ENCODE measurements at places on chromosomes 6 and 20.

- H3K4me1 ChIP-seq = no peaks in the 10 kb centered on the region
- H3K27me3 ChIP-seq = no peaks in the 10 kb centered on the region
- no peaks in the 10 kb centered on the region for H3K36me3 ChIP-seq
- H3K27ac ChIP-seq = no peak overlapping the region
- no peak overlapping the region for H3K4me3 ChIP-seq
Observed at GRCh38 chr6:80276861-80277260, 170.4 kb downstream of the BCKDHB start.

DNA sequence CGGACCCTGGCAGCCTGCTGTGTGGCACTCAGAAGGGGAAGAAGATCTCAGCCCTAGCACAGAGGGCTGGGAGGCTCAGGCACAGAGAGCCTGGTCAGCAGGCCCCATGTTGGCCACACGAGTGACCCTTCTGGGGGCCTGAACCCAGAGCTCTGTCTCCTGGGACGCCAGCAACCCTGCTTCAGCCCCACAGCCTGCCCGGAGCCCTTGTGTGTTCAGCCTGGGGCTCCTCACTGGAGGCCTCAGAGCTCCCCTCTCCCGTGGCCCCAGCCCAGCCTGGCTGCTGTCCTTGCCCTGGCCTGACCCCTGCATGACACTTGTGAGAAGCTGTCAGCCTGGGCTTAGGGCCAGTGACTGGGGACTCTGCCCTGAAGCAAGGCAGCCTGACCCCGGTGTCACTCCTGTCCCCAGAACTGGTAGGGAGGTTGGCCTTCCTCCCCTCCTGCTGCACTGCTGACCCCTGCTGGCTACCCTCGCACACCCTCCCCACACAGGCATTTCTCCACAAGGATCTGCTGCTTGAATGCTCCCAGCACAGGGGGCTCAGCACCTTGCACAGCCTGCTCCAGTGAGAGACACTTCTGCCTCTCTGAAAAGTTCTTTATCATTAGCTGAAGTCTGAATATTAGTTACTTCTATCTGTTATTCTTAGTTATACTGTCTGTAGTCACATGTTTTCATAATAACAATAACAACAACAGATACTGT lies 15.4 kb upstream of the IP6K3 start:
- H3K4me1 ChIP-seq = no peaks in the 10 kb centered on the region
- no peak overlapping the region for H3K27ac ChIP-seq
- DNase-seq = no peak
- no peaks in the 10 kb centered on the region for H3K36me3 ChIP-seq
- no peaks in the 10 kb centered on the region for H3K27me3 ChIP-seq

DNA sequence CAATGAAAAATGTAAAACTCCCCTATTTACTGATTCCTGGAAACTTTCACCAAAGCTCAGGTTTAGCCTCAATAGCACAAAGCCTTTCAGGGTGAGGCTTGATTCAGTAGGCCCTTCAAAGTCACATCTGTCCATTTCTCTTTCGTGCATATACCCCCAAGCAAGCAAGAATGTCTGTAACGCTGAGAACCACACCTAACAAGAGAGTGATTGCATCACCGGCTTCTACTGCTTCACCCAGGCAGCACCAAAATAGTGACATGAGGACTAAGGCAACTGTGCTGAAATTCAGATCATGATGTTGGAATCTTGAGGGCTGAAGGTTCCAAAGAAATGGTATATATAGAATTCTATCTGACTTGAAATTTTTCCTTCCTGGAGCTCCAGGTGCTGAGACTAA lies 26.1 kb downstream of the CGA start:
- DNase-seq = no peak
- no peak overlapping the region for H3K4me3 ChIP-seq
- H3K4me1 ChIP-seq = no peaks in the 10 kb centered on the region
- no peak overlapping the region for H3K27ac ChIP-seq

- no peak overlapping the region for H3K27ac ChIP-seq
- no peak overlapping the region for H3K4me3 ChIP-seq
- H3K27me3 ChIP-seq = no peaks in the 10 kb centered on the region
- no peak for DNase-seq
Observed at GRCh38 chr6:75377386-75377785, 92.8 kb upstream of the TMEM30A start.

DNA sequence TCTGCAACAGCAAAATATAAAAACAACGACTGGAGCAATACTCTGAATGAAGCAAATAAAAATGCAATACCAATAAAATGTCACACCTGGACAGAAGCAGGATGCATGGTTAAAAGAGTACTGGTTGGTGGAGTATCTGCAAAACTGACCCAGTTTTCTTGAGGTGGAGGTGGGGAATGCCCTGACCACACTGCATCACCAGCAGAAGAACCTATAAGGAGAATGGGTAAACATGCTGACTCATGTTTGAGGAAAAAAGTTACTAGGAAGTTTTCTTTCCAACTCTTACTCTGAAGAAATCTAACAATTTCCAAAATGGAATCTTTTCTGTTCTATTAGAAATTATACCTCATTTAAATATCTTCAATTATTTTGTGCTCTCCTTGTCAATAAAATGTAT lies 43.6 kb downstream of the REPS1 start:
- H3K36me3 ChIP-seq = no peaks in the 10 kb centered on the region
- H3K27ac ChIP-seq = no peak overlapping the region
- no peak overlapping the region for H3K4me3 ChIP-seq
- peaks cover 3% of the 10 kb centered on the region for H3K4me1 ChIP-seq
- H3K27me3 ChIP-seq = no peaks in the 10 kb centered on the region
- DNase-seq = no peak

DNA sequence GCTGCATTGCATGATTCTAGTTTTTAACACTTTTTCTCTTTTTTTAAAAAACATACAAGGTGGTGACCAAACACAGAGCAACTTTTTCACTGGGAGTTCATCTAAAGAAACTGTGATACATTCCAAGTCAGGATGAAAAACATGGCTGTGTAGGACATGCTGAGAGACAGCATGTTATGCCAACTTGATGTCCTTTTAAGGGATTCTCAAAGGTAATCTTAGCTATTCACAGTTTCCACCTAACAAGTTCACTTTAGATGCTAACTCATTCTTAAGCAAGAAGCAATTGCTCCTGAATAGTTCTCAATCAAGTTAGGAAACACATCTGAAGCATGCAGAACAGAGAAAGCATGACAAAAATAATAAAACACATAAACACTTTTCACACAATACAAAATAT lies 3.3 kb downstream of the ASCC3 start:
- peaks cover 41% of the 10 kb centered on the region for H3K4me1 ChIP-seq
- no peaks in the 10 kb centered on the region for H3K36me3 ChIP-seq
- no peaks in the 10 kb centered on the region for H3K27me3 ChIP-seq
- H3K4me3 ChIP-seq = no peak overlapping the region
- DNase-seq = no peak
- H3K27ac ChIP-seq = peak overlapping the region; percentile 1

DNA sequence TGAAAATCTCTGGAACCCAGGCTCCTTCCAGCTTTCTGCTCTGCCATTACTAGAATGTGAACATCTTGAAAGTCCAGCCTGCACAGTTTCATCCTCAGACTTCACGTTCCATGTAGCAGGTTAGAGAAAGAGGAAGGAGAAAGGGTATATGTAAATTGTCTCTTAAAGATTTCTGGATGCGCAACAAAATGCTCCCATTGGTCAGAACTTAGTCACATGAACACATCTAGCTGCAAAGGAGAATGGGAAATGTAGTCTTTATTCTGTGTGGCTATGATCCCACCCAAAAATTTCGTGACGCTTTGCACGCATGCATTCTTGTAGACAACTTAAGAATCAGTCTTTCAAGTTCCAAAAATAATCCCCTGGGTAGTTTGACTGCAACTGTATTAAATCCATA lies 46.4 kb upstream of the CHD6 start:
- H3K4me3 ChIP-seq = no peak overlapping the region
- no peaks in the 10 kb centered on the region for H3K27me3 ChIP-seq
- H3K27ac ChIP-seq = no peak overlapping the region
- H3K36me3 ChIP-seq = no peaks in the 10 kb centered on the region
- H3K4me1 ChIP-seq = no peaks in the 10 kb centered on the region

DNA sequence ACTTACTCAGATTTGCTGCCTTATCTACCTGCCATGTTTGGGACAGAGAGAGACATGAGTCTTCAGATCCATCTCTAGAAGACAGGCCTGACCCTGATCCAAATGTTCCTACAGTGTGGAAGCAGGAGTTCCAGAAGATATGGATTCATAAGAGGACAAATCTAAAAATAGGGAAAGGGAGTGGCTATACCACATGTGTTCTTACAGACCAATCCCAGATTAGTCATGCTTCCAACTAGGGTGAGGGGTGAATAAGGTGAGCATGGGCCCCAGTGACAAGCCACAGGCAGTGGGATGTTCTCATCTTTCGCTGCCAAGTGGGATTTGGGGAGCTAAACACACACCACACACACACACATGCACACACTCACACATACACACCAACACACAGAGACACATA lies 670.7 kb upstream of the CITED2 start:
- H3K4me3 ChIP-seq = no peak overlapping the region
- no peak for DNase-seq
- no peaks in the 10 kb centered on the region for H3K27me3 ChIP-seq
- H3K36me3 ChIP-seq = no peaks in the 10 kb centered on the region

GRCh38 chr20:52096117-52096516 lies 95.5 kb downstream of the ZFP64 start:
- H3K36me3 ChIP-seq = no peaks in the 10 kb centered on the region
- no peaks in the 10 kb centered on the region for H3K4me1 ChIP-seq
- H3K4me3 ChIP-seq = no peak overlapping the region
- no peak for DNase-seq

DNA sequence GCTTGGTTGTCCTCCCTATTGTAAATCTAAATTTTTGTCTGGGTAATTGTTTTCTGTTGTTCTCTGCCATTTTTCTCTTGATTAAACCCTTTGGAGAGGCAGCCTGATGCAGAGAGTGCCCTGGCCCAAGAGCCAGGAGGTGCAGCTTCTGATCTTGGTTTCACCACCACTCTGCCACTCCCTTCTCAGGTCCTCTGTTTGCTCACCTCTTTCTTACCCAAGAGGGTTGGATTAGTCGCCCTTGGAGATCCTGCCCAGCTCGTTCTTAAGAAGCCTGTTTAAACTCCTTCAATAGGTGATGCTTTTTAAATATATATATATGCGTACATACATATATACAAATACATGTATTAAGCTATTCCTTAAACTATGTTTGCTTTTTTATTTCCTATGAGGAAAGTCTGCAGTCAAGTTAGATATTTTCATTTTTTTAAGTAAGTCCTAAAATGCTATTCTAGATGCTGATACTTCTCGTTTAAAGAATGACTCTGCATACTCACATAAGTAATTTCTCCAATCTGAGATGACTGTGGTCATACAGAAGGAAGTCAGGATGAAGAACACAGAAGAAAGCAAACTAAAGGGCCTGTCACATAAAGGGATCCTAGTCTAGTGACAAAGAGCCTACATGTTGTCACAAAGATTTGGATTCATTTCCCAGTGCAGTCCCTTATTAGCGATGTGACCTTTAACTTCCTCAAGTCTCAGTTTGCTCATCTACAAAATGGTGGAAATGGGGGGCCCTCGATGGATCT lies 19.9 kb downstream of the TPD52L1 start:
- no peaks in the 10 kb centered on the region for H3K36me3 ChIP-seq
- no peak overlapping the region for H3K4me3 ChIP-seq
- no peak for DNase-seq

DNA sequence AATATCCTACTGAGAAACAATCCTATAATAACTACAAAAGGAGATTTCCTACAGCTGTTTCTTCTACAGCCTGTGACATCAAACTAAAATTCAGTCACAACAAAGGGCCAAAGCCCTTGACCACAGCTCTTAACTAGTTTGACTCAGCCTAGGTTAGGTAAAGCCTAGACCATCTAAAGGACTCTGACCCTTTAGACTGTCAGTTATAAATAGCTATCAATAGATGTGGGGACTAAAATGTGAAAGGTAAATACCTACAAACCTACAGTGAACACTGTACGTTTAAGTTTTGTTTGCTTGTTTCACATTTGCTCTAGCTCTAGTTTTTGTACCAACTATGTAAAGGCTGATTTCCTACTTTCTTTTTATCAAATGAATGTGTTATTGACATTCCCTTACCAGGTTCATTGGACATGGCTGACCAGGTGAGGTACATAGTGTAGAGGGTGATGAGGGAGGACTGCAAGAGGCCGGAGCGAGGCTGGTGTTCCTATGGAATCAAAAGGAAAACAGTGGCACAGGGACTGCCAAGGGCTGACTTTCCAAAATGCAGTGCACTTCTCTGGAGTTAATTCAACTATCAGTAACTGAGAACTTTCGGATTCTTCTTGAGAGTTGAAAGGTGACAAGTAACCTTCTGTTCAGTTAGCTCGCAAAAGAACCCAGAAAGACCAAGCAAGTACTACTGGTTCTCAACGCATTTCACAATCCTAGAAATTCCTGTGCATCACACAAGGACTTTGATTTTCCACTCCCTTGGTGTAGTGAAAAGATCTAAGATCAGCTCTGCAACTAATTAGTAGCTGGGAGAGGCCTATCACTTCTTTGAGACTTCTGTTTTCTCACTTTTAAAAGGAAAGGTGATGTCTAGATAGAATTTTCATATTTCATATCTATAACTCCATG lies 17.2 kb downstream of the SERINC3 start:
- peaks cover 81% of the 10 kb centered on the region for H3K36me3 ChIP-seq
- H3K4me1 ChIP-seq = no peaks in the 10 kb centered on the region
- DNase-seq = no peak
- H3K27ac ChIP-seq = no peak overlapping the region
- no peak overlapping the region for H3K4me3 ChIP-seq
- H3K27me3 ChIP-seq = no peaks in the 10 kb centered on the region

DNA sequence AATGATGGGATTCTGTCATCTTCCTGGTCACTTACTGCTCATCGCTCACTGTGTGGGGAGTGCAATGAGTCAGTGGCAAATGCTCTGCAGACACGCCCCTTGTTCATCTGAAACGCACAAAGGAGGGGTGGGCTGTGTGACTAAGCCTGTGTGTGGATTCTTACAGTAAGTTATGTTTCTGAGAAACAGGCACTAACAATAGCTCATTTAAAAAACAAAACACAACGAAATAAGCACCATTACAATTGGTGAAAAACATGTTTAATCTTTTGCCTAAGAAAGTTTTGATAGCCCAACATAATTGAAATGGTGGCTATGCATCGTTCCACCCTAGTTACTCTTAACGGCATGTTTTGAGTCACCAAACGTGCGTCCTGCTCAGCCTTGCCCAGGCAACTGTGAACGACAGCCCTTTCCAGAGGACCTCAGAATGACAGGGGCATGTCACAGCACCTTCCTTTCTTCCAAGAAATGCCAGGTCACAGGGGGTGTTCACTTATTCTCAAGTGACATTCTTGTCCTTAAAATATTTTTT lies 118.4 kb upstream of the SGK1 start:
- DNase-seq = peak; percentile 21
- no peak overlapping the region for H3K27ac ChIP-seq
- H3K27me3 ChIP-seq = no peaks in the 10 kb centered on the region
- H3K36me3 ChIP-seq = no peaks in the 10 kb centered on the region

GRCh38 chr6:79173378-79173777 lies 61.1 kb downstream of the HMGN3 start:
- DNase-seq = no peak
- no peaks in the 10 kb centered on the region for H3K27me3 ChIP-seq
- no peak overlapping the region for H3K27ac ChIP-seq
- no peaks in the 10 kb centered on the region for H3K36me3 ChIP-seq
- peaks cover 4% of the 10 kb centered on the region for H3K4me1 ChIP-seq

Data from thoracic aorta (tissue), 2 donors.